ENCODE measurements at places on chromosomes 6 and 20. TPM values are rescaled to one million over a fixed set of nuclear protein-coding genes. Genes with fewer than 3 reads are reported as not detected.

OVOL2 gene
- total RNA-seq: not detected

NRN1 gene
- 47.7 TPM for total RNA-seq

KIF6 gene
- total RNA-seq: not detected

SMLR1 gene
- total RNA-seq: not detected

RIPOR3 gene
- not detected for total RNA-seq

NRM gene
- total RNA-seq: 7.0 TPM

AKAP12 gene
- 249 TPM for total RNA-seq

IYD gene
- total RNA-seq: not detected

ARMH2 gene
- total RNA-seq: not detected

TULP1 gene
- total RNA-seq: not detected

R3HDML gene
- not detected for total RNA-seq

PROKR2 gene
- total RNA-seq: not detected

SIRPD gene
- not detected for total RNA-seq

MAP3K4 gene
- 23.8 TPM for total RNA-seq

LAMA5 gene
- total RNA-seq: 53.6 TPM

IL17A gene
- total RNA-seq: not detected

TRIM15 gene
- not detected for total RNA-seq

EYS gene
- 3.2 TPM for total RNA-seq

KCNK15 gene
- total RNA-seq: not detected

GHRH gene
- total RNA-seq: not detected

RAB32 gene
- 79.6 TPM for total RNA-seq

CTCFL gene
- total RNA-seq: not detected

DEK gene
- total RNA-seq: 103 TPM

CDH26 gene
- not detected for total RNA-seq

MAS1 gene
- total RNA-seq: not detected

RPS6KA2 gene
- 156 TPM for total RNA-seq

PMEPA1 gene
- total RNA-seq: 25.2 TPM

DNMT3B gene
- total RNA-seq: 3.7 TPM

POM121L2 gene
- not detected for total RNA-seq

HSPA12B gene
- 11.1 TPM for total RNA-seq

SLCO4A1 gene
- 3.1 TPM for total RNA-seq

SLC35B3 gene
- 13.1 TPM for total RNA-seq

FAM162B gene
- total RNA-seq: 0.33 TPM

FOXC1 gene
- total RNA-seq: 14.1 TPM

PNPLA1 gene
- not detected for total RNA-seq

OLIG3 gene
- not detected for total RNA-seq

MUC22 gene
- total RNA-seq: not detected

LHFPL5 gene
- not detected for total RNA-seq

PPIL6 gene
- 0.57 TPM for total RNA-seq

HAO1 gene
- not detected for total RNA-seq

TBX18 gene
- 1.6 TPM for total RNA-seq

HIVEP1 gene
- total RNA-seq: 34.1 TPM

TMEM74B gene
- 1.1 TPM for total RNA-seq

VARS2 gene
- 24.2 TPM for total RNA-seq

SCRT2 gene
- total RNA-seq: not detected

OSTM1 gene
- 19.6 TPM for total RNA-seq

BTBD9 gene
- 17.7 TPM for total RNA-seq

CD2AP gene
- 36.6 TPM for total RNA-seq

BANF2 gene
- not detected for total RNA-seq

MUC21 gene
- not detected for total RNA-seq

PEDS1 gene
- 56.3 TPM for total RNA-seq

PGBD1 gene
- 7.8 TPM for total RNA-seq

ADGB gene
- not detected for total RNA-seq

PLCB4 gene
- total RNA-seq: 5.0 TPM

CDH4 gene
- 1.6 TPM for total RNA-seq

OSER1 gene
- total RNA-seq: 47.0 TPM
